Central memory CD4-positive, alpha-beta T cell (primary cell): ENCODE measurements at places on chromosomes 3 and 15.

DNA sequence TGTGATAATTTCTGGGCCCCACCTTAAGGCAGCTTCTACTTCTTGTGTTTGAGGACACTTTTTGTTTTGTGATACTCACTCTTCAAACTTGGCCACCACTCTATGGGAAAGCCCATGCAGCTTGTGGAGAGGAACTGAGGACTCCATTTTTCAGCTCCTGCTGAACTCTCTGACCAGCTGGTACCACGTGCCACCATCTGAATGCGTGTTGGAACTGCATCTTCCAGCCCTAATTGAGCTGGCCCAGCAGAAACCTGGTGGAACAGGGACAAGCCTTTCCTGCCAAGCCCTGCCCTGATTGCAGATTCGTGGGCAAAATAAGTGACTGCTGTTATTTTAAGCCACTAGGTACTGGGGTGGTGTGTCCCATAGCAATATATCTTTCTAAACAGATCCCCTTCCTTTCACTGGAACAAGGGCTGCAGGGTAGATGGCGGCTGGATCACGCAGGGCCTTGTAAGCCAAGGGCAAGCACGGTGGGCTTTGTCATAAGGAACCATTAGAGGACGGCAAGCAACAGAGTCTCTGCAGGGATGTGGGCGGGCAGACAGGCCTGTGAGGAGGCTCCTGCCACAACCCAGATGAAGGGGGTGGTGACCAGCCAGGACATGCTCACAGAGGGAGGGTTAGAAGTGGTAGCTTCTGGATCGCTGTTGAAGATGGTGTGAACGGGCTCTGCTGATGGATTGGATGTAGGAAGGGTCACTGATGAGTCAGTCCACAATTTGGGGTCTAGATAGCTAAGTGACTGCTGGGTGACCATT lies 9.5 kb downstream of the H1-8 start:
- no peak for DNase-seq

GRCh38 chr3:15160662-15161061 lies 45.4 kb upstream of the CAPN7 start:
- no peak for DNase-seq

GRCh38 chr15:62394079-62394478 lies 229.0 kb upstream of the C2CD4B start:
- no peak for DNase-seq

DNA sequence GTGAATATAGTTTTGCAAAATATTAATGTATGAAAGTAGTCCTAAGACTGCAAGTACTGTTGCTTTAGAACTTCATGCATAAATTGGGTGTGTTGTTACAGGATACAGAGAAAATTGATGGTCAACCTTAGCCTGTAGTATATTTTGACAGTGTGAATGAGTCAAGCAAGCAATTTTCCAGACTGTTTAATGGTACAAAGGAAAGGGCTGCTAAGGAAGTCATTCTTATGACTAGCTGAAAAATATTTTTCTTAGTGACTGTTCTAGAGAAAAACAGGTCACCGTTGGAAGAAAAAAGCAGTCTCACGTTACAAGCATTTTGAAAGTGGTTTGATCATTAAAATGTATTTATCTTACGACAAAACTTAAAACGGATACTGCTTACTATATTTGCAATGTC lies 49.2 kb downstream of the MBNL1 start:
- DNase-seq = no peak

DNA sequence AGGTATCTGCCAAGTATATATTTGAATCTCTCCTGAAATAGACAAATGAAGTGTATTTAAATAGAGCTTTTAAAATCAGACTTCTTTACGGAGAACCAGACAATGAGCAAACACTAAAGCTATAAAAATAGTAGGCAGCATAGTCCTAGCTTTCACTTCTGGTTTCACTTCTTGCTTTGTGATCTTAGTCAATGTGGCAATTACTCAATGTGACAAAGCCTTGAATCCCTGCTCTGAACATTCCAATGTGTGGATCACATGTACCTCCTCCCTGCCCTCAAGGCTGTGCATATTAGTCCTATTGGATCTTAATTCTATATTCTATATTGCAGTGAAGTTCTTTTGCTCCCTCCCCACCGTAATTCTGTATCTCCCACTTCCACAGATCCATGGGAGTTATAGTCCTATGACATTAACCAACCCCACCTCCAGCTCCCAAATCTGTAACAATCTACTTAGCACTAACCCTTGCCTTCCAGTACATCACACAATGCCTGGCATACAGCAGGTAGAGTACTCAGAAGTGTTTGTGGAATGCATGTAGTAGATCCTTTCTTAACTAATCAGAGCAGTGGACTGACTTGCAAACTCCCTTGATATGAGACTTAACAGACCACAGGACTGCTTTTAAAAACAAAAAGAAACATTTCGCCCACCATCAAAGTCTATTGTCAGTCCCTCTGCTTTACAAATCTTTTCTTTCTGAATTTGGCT lies 24.3 kb upstream of the CP start:
- no peak for DNase-seq

DNA sequence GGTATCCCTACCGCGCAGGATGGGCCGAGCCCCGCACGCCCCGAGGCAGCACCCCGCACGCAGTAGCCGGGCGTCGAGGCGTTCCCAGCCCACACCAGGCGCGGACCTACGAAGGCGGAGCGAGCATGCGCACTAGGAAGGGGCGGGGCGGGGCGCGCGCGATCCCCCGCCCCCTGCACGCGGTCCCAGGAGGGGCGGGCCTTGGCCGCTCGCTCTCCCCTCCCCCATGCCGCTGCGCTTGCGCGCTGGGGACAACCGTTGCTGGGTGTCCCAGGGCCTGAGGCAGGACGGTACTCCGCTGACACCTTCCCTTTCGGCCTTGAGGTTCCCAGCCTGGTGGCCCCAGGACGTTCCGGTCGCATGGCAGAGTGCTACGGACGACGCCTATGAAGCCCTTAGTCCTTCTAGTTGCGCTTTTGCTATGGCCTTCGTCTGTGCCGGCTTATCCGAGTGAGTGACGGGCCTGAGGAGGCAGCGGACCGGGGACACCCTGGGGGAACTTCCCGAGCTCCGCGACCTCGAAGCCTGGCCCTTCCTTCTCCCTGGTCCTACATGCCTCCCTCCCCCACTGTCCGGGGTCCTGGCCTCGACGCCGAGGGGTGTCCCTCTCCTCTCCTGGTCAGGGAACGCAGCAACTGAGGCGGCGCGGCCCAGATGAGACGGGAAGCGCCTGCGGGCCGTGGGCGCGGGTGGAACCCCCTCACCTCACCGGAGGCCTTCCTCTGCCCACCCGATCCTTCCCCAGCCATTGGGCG lies at the start of gene SPESP1:
SPESP1 (plus strand) TSS at position 258 of the 755 bp plus-strand sequence; CDS start at position 387, 129 bp downstream.
- DNase-seq = peak; percentile 5

DNA sequence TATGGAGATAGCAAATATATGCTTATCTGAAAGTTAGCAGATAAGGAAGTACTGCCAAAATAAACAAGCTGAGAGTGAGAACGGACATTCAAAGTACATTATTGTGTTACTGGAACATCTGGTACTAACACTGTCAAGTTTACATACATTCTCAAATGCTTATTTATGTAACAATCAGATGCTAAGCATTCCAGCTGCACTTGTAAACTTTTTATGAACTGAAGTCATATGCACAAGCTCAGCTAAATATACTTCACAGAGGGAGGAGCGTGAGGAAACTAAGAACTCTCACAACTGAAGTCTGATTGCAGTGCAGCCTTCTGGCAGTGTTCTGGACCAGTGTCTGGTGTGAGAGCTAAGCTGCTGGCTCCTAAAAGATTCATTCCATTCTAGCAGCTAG lies 223.7 kb upstream of the NANOGP8 start:
- no peak for DNase-seq

DNA sequence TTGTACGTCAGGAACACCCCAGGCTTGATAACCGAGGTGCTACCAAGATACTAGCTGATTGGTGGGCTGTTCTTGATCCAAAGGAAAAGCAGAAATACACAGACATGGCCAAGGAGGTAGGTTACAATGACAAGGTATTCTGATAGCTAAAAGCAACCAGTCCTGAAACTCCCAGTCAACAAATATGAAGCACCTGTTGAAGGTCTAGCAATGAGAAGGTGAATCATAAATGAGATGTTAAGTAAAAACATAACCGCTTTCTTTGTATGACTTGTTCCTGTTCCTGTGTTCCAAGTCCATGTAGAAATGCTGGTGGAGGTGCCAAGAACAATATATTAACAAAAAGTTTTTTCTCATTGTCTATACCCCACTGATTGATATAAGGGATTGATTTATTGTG lies 194.0 kb downstream of the BBX start:
- DNase-seq = no peak

DNA sequence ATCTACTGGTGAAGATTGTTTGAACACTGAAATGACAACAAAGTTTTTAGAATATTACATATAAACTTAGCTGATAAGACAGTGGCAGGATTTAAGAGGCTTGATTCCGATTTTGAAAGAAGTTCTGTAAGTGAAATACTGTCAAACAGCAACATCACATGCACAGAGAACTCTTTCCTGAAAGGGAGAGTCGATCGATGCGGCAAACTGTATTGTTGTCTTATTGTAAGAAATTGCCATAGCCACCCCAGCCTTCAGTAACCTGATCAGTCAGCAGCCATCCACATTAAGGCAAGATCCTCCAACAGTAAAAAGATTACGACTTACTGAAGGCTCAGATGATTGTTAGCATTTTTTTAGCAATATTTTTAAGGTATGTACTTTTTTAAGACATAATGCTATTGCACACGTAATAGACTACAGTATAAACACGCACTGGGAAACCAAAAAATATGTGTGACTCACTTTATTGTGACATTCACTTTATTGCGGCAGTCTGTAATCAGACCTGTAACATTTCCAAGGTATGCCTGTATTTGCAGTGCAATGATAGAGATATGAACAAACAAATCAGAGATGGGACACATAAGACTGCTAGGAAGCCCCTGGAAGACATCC lies 225.6 kb upstream of the UBE2E1 start:
- no peak for DNase-seq

- DNase-seq = no peak
Observed at GRCh38 chr15:36911322-36911944, 188.9 kb downstream of the MEIS2 start.

DNA sequence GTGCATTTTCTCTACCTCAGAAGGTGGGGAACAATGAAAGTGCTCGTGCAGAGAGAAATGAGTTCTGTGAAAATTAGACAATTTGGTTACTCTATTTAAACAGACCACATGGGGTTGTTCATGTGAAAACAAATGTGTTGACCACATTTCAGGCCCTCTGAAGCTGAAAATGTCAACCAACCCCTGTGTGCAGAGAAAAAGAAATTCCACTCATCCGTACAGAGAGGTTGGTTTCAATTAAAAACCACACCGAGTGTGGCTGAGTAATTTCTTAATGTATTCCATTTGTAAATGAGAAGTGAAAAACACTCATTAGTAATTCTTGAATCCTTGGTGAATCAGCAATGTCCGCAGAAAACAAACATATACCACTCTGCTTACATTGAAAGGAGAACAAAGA lies 46.9 kb upstream of the SLC7A14 start:
- no peak for DNase-seq

DNA sequence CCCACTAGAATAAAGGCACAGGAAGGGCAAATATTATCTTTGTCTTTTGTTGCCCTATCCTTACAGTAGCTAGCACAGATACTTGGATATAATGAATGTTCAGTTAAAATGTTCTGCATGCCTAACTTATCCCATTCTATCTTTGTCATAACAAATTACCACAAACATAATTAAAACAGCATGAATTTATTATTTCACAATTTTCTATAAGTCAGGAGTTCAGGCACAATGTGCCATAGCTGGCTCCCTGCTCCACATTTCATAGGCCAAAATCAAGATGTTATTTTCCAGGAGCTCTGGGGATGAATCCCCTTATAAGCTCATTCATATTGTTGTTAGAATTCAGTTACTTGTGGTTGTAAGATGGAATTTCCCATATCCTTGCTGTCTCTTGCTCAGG lies 975.5 kb downstream of the IGSF11 start:
- DNase-seq = no peak

GRCh38 chr15:91408476-91409076 lies 308.5 kb downstream of the SV2B start:
- DNase-seq = no peak

GRCh38 chr15:57319226-57319918 lies 56.9 kb upstream of the CGNL1 start:
- DNase-seq = no peak

- no peak for DNase-seq
Observed at GRCh38 chr15:48842501-48842900, 31.6 kb upstream of the CEP152 start.

- DNase-seq = no peak
Observed at GRCh38 chr3:57889807-57890206, 118.4 kb upstream of the FLNB start.

DNA sequence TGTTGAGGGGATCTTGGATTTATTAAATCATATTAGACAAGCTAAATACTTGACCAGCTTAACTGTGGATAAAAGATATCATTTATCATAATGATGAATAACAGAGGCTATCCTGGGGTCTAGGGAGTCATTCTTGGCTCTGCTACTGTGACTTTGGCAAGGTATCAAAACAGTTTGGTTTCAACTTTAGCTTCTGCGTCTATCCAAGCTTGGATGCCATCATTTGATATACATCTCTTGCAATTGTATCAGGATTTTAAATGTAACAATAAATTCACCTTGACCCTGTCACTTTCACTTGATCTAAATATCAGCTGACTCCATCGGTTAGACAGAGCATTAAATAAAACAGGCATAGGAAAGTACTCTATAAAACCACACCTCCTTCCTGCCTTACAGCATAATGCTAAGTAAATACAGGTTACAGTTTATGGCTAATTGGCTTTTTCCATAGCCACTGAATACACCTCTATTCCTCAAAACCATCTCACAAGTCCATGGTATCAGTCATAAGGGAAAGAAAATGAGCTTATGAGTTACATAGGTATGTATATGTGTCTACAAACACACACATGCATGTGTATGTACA lies 262.9 kb downstream of the CTNNB1 start:
- no peak for DNase-seq

- no peak for DNase-seq
Observed at GRCh38 chr15:41487802-41488201, 5.9 kb upstream of the ITPKA start.

DNA sequence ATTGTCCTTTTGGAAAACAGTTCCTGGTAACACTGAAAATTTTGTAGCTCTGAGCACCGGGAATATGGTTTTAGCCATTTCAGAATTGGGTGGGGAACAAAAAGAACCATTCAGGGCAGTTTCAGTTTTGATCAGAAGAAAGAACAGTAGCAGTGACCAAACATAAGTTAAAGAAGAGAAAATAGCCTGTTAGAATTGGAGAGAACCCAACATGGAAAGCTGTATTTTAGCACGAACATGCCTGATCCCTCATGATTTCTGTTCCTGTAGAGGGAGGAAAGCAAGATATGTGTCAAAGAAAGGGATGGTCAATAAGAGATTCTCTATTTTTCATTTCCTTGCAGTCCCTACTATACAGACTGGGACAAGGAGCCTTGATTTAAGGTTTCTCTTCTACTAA lies 119.9 kb downstream of the ALDH1A2 start:
- no peak for DNase-seq

GRCh38 chr3:123536153-123536895 lies 48.5 kb downstream of the HACD2 start:
- no peak for DNase-seq

DNA sequence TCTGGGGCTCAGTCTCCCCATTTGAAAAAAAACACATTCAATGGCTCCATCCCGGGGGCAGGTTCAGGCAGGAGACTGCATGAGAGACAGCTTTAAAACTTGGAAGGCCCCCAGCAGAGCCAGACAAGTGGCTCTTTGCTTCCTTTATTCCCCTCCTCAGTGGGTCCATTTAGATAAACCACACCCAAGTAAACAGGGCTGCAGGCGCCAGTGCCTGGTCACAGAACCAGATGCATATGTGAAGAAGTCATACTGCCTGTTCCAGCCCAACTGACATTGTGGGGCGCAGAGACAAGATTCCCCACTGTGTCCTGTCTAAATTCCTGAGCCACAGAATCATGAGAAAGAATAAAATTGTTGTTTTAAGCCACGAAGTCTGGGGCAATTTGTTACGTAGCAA lies 9.0 kb downstream of the FBN1 start:
- DNase-seq = no peak
